Activated CD4-positive, alpha-beta T cell treated with anti-CD3 and anti-CD28 coated beads, Interleukin-2, amount 50 U/mL, for 4 hours (primary cell): ENCODE measurements at places on chromosomes 5 and 9.

GRCh38 chr5:40914835-40915234 is 5.5 kb downstream of the C7 start:
- DNase-seq: no peak

DNA sequence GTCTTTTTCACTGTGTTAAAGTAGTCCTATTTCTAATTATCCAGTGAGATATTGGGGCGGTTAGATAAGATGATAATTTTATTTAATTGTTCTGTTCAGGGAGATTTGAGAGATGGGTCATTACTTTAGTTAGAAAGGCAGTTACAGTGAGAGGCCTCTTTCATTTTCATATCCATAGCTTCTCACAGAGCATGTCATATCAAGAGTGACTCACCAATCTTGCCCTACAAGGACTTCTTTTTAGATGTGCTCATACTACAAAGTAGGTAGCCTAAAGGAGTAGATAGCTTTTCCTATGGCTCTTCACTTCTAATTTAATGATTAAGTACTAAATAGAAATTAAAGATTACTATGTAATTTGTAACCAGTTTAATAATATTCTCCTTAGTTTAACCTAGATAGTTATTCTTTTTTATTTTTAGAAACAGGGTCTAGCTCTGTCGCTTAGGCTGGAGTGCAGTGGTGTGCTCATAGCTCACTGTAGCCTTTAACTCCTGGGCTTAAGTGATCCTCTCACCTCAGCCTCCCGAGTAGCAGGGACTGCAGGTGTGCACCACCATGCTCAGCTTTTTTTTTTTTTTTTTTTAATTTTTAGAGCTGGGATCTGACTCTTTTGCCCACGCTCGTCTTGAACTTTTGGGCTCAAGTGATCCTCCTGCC is 71.0 kb downstream of the FER start:
- no peak for DNase-seq

DNA sequence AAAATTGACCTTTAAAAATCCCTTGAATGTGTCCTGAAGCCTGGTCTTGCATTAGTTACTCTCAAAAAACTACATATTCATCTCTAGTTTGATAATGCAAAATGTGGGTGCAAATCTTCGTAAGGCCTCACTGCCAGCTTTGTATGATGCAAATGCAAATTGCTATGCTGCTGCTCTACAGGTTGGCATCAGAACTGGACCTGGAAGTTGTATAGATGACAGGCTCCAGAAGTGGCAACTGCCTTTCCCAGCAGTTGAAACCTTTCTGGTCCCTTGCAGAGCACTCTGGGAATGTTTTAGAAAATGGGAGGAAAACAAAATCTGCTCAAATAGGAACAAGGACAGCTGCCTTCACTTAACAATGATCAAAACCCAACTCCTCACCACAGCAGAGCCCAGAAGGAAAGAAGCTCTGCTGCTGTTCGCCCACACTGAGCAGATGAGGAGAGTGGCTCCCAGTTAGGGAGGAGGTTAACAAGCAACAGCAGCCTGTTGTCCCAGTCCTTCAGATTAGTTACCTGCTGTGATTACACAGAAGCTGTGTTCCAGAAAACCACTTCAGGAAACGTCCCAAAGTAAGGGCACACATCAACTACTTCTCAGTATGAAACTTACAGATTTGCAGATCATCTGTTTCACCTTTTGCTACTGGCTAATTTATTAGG is 93.5 kb downstream of the PLPP1 start:
- DNase-seq: no peak

- DNase-seq: no peak
These were observed 13.4 kb upstream of the UNC5A start for GRCh38 chr5:176796970-176797369.

GRCh38 chr5:98104454-98105188 is 668.8 kb upstream of the RGMB start:
- no peak for DNase-seq

GRCh38 chr5:56501781-56502557 is 268.8 kb upstream of the ANKRD55 start:
- DNase-seq: no peak

GRCh38 chr9:1421436-1421835 is 371.3 kb downstream of the DMRT2 start:
- DNase-seq: no peak

- no peak for DNase-seq
These were observed 360.4 kb upstream of the ACTBL2 start for GRCh38 chr5:57843059-57843367.

- no peak for DNase-seq
These were observed 38.3 kb downstream of the LRSAM1 start for GRCh38 chr9:127489471-127490115.

- peak; percentile 2 for DNase-seq
These were observed 402.9 kb downstream of the CYLC2 start for GRCh38 chr9:103397868-103398600.

- peak; percentile 18 for DNase-seq
These were observed 857 bp downstream of the ADAM19 start for GRCh38 chr5:157574456-157575380.

DNA sequence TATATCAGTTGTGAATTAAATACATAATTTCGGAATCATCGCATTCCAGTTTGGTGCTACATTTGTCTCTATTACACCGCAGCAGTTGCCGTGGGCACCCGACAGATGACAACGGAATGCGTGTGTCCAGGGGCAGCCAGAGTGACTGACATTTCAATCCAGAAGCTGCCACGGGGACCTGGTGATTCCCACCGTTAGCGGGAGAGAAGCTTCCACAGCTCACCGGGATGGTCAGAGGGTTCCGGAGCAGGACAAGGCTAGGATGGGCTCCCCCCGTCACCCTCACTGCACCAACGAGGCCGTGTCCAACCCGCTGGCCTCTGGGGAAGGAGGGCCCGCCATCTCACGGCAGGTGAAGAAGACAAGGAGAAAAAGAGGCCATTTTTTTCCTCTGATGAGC is 86.8 kb downstream of the GTF3C4 start:
- DNase-seq: no peak

DNA sequence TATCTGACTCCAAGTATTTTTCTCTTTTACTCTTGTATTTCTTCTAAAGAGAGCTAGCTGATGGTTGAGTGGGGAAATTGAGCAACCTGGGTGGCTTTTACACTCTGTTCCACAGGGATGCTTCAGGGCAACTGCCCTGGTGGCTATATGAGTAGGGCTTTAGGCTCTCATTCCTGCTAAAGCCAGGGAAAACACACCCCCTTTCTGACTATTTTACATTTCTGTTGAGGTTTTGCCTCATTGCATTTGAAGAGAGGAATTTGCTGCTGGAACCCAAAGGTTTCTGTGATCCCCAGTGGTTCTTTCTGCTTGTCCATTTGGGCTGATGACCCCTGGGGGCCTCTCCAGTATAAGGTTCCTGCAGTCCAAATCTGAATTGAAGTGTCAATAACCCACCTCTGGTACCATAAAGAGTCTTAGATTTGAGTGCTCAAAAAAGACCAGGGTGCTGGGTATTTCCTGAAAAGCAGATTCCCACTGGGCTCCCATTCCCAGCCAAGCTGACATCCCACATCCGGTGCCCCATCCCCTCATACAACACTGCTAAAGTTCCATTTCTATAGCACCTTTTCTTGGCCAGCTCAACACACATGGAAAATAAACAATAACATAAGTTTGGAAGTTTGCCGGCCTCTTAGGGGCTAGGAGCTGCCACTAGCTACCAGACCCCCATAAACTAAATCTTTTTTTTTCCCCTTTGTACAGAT is 59.5 kb downstream of the PAPPA start:
- no peak for DNase-seq
